ENCODE measurements at places on chromosomes 12 and 14.

- peak; percentile 61 for DNase-seq
Measured at GRCh38 chr14:36661506-36662257, at the start of gene PAX9. PAX9 (plus strand) TSS chr14:36661860; CDS start chr14:36662090, 230 bp downstream.

DNA sequence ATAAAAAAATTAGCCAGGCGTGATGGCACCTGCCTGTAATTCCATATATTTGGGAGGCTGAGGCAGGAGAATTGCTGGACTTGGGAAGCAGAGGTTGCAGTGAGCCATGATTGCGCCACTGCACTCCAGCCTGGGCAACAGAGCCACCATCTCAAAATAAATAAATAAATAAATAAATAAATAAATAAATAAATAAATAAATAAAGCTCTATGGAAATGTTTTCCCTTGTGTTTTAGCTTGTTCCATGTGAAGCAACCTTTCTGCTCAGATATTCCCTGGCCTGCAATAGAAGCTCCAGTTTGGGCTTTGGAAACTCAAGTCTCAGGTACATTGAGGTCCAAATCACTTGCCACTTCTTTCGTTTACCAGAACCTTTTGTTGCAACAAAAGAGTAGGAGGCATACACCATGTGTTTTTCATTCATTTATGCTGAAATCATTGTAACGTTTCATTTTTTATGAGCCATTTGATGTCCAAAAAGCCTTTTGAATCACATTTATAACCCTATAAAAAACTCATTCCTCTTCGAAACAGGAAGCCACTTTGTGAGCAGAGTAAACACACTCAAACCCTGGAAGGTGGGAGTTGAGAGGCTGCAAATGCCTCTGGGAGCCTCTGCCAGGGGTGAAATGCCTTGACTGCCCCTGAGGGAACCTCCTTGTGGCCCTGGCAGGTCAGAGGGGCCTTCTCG lies 376.6 kb upstream of the TBX3 start:
- DNase-seq, result no peak

DNA sequence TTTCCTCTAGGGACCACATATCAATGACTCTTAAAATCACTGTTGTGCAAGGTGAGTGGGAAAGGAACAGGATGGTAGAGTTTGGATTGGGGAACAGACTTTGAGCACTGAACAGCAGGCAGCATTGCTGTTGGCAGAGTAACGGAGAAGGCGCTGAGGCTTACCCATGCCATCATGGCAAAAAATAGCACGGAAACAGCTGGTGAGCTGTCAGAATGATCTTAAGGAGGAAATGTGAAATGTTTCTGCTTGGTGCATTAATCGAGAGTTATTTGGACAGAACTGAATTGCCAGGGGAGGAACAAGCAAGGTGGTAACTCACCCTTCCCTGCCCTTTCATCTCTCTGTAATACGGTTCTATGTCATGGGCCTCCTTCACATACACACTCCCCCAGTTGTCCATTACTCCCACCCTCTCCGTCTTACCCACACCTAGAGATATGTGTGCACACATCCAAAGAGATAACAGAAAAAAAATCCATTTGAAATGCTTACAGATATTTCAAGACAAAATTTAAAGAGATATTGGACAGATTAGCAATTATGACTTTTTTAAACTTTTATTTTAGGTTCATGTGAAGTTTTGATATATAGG lies 572.5 kb downstream of the DIO2 start:
- no peak for DNase-seq

- peak; percentile 71 for DNase-seq
Measured at GRCh38 chr14:77459072-77459723, 1.3 kb downstream of the AHSA1 start.

DNA sequence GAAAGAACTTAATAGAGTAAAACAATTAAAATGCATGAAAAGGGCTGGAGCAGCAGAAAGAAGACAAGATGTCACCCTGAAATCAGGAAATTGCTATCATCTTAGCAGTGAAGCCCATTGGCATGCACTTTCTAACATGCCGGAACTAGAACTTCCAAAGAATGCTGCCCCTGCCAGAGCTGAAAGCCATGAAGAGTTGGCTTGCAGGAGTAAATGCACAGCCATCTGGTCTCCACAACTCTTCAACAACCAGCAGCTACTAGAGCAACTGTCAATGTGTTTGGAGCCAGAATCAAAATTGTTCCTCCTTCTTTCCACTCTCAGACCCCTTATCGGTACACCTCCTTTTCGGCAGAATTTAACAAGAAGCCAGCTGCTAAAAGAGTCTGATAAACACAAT lies 414.1 kb downstream of the KCNH5 start:
- DNase-seq, result no peak

DNA sequence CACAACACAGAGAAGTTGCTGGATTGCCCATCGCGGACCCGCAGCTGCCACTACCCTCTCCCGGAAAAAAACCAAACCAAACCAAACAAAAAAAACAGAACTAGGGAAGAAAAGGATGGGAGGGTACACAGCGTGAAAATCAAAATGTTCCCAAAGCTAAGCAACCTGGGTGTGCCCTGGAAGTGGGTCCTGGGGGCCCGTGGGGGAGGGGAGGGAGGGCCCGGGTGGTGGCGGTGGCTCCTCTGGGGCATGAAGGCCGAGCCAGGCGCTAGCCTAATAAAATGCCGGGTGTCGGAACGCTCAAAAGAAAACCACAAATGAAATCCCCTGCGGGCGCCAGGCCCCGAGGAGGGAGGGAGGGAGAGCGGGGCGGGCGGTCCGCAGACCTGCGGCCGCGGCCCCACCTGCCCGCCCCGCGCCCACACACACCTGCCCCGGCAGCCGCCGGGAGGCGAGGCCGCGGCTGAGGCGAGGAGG lies 787 bp downstream of the HECTD4 start:
- peak; percentile 12 for DNase-seq

GRCh38 chr12:43306066-43306465 lies 245.9 kb downstream of the ADAMTS20 start:
- peak; percentile 63 for DNase-seq

GRCh38 chr14:67837011-67837624 lies 17.5 kb downstream of the RAD51B start:
- peak; percentile 82 for DNase-seq

- DNase-seq, result no peak
Measured at GRCh38 chr14:99156090-99156425, 115.9 kb downstream of the BCL11B start.

DNA sequence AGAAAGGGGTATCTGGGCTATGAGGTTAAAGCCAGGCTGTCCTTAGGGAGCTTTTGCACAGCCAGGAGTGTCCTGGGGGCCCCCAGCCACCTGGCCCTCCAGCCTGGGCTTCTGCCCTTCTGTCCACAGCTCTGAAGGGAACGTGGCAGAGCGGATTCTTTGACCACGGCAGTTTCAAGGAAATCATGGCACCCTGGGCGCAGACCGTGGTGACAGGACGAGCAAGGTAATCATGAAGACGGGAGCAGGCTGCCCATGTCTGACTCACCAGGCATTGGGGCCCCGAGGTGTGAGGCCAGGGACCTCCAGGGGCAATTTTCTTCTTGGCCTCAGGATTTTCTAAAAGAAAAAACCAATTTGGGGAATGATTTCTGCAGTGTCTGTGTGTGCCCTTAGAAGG lies 53.1 kb downstream of the FOXN4 start:
- DNase-seq, result no peak

DNA sequence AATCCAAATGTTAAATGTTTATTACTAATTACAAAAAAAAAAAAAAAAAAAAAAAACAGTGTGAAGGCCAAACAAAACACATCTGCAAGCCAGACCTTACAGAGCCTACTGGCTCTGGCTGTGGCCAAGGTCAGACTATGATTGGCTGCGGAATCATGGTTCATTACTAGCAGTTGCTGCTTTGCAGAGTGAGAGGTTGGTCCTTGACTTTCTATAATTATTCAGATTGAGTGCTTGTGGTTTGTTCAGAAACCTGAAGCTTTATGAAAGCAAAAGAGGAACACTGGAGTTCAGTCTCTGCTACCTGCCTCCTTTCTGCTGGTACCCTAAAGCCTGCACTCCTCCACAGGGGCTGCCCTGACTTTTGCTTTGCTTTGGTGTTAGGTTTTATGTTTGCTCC lies 550.9 kb downstream of the BCL11B start:
- DNase-seq, result no peak

DNA sequence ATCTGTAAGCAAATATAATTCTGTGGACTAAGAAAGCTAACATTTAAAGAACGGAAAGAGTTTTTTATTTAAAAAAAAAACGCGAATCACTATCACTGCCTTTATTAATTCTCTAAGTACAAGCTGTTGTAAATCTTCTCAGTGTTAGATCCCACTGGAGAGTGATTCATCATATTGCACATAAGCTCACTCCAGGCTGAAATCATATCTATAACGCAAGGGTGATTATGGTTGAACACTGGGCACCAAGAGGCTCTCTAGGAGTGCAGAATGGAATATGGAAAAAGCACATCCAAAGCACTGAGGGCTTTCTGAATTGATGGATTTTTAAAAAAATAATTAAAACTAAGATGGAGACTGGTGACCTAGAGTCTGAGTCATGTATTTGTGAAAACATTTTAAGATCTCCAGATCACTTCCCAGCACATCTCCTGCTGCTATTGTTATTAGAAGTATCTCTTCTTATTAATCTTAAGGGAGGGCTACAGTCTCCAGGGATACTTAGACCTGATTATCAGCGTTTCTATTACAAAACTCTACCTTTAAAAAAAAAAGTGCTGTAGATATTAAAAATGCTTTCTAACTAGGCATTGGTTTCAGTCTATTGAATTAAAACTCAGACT lies 1106.8 kb downstream of the AACS start:
- DNase-seq, result no peak

DNA sequence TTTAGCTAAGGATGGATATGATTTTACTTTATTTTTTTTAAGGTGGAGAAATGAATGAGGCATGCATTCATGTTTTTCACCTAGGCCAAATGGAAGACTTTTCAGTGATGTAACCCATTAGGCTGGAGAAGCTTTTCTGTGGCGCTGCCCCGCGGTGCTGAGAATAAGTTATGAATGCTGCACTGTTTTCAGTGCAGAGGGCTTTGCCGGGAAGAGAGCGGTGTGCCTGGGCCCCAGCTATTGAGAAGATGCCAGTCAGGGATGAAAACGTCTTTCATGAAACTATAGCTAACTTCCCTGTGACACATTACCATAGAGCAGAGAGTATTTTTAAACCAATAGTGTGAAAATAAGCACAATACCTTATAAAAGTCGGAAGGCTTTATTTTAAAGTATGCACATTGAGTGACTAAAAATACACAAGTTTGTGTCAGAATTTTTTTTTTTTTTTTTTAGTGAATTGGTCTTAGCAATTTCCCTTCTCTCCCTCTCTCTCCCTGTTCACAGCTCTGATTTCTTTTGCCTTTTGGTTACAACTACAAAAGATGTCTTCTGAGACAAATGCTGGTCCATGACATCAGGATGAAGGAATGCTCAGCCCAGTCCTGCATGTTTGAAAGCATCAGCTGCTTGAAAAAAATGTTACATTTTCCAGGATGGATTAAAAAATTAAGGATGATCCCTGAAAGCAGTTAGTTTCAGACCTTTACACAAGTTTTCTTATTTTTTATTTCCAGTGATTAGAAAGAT lies 48.3 kb downstream of the NPAS3 start:
- no peak for DNase-seq

GRCh38 chr14:61102549-61103466 lies 121.8 kb downstream of the SLC38A6 start:
- DNase-seq, result no peak

- peak; percentile 67 for DNase-seq
Measured at GRCh38 chr12:81078469-81079196, 754 bp downstream of the ACSS3 start.

GRCh38 chr12:50845021-50845647 lies 2.4 kb downstream of the TMPRSS12 start:
- no peak for DNase-seq

DNA sequence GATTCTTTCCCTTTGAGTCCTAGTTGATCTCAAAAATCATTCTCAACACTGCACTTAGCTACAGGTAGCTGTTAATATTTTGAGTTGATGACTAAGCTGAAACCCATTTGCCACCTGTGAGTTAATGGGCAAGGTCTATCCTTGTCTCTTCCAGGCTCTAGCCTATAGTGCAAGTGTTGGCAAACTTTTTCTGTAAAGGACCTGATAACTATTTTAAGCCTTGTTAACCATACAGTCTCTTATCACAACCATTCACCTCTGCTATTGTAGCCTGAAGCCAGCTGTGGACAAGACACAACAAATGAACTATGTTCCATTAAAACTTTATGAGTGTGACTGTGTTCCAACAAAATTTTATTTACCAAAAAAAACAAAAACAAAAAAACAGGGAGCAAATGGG lies 19.4 kb downstream of the RAP1B start:
- DNase-seq, result no peak

DNA sequence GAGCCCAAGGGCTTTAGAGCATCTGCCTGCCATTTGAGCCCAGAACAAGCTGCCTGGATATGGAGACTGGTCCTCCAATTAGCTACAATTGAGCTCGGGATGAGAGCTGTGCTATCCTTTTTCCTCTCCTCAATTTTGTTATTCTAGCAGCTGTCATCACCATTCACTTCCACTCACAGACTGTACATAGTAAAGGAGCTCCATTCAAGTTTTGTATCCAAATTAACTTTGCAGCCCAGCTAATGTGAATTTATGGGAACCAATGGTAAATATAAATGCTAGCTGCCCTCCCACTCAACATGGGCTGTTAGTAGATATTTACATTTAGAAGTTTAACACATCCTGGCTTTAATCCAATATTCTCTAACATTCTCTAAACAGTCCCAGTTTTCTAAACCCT lies 44.6 kb downstream of the BMP4 start:
- DNase-seq, result no peak

- no peak for DNase-seq
Measured at GRCh38 chr12:106147956-106148355, 9.2 kb upstream of the NUAK1 start.

DNA sequence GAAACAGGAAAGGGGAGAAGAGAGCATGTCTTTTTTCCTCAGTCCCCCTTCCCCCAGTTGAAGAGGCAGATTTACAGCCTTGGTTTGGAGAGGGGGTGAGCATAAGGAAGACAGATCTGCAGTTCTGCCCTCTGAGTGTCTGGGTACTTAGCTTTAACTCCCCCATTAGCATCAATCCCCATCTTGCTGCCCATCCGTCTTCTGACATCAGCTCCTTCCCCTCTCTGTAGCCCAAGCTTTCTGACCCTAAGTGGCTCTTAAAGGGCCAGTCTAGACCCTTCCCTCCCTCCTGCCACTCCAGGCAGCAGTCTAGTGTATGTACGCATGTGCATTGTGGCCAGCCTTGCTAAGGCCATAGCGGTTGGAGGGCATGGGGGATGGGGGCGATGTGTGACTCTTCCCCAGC lies 7.3 kb downstream of the GPR84 start:
- no peak for DNase-seq

GRCh38 chr12:38889297-38889815 lies 16.0 kb downstream of the CPNE8 start:
- no peak for DNase-seq
